PC-9 (cell line): ENCODE measurements at places on chromosomes 2 and 18. TPM values are rescaled to one million over a fixed set of nuclear protein-coding genes. Genes with fewer than 3 reads are reported as not detected.

UGT1A8 gene
- total RNA-seq, result 0.17 and 0.20 TPM in 2 replicates

CETN1 gene
- not detected in 2 replicates for total RNA-seq

VAMP5 gene
- 7.2 and 7.4 TPM in 2 replicates for total RNA-seq

PLEKHA3 gene
- total RNA-seq, result 35.7 and 50.3 TPM in 2 replicates

DQX1 gene
- total RNA-seq, result 1.3 and 1.7 TPM in 2 replicates

RPIA gene
- 20.5 and 21.3 TPM in 2 replicates for total RNA-seq

C1QL2 gene
- not detected in 2 replicates for total RNA-seq

CKAP2L gene
- total RNA-seq, result 17.7 and 28.7 TPM in 2 replicates

IL36B gene
- total RNA-seq, result not detected in 2 replicates

FAM228A gene
- total RNA-seq, result not detected in 2 replicates

SP9 gene
- not detected in 2 replicates for total RNA-seq

NCL gene
- 450 and 557 TPM in 2 replicates for total RNA-seq

ABCG8 gene
- total RNA-seq, result not detected in 2 replicates

BOLA3 gene
- 28.2 and 30.4 TPM in 2 replicates for total RNA-seq

ANKRD36 gene
- 26.9 and 32.3 TPM in 2 replicates for total RNA-seq

CTNNA2 gene
- not detected in 2 replicates for total RNA-seq

M1AP gene
- total RNA-seq, result 4.5 and 7.7 TPM in 2 replicates

DNAH7 gene
- total RNA-seq, result 2.2 and 3.8 TPM in 2 replicates

LRRC30 gene
- total RNA-seq, result not detected in 2 replicates

TNS1 gene
- total RNA-seq, result 5.5 and 6.0 TPM in 2 replicates

MARCO gene
- total RNA-seq, result not detected in 2 replicates

ARL4C gene
- total RNA-seq, result 51.3 TPM in 2 replicates

CXCR4 gene
- total RNA-seq, result 0.70 and 1.1 TPM in 2 replicates

NFATC1 gene
- 2.6 and 2.9 TPM in 2 replicates for total RNA-seq

CRACDL gene
- total RNA-seq, result 29.6 and 33.7 TPM in 2 replicates

GPR35 gene
- 1.1 and 2.5 TPM in 2 replicates for total RNA-seq

SNTG2 gene
- total RNA-seq, result not detected in 2 replicates
